Fibroblast of skin of right quadriceps (primary cell): ENCODE measurements at places on chromosomes 7 and 10.

DNA sequence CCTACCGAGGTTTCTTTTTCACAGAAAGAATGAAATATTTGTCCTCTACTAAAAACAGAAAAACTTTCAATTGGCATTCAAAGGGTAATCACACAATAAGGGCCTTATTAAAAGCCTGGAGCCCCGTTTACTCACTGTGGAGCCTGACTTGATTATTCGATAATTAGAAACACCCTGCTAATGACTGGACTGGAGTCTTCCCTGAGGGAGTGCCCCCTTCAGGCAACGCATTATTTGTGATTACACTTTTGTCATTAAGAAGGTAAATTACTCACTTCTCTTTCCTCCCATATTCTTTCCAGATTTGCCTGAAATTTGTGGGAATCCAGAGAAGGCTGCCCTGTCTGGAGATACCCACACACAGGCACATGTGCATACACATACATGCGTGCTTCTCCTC lies 444.2 kb upstream of the NPVF start:
- DNase-seq: no peak

DNA sequence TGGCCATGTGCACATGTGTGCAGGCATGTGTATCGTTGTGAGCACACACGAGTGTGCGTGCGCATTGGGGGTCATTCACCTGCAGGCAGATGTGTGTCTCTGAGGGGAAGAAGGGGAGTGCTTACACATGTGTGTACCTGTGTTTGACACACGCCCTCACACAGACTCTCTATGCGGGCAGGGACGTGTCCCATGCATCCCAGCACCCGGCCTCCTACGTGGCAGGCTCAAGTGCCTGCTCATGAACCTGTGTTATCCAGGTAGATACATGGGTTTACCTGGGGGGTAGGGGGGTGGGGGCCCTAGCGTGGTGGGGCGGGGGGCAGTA lies 18.6 kb downstream of the KCP start:
- no peak for DNase-seq

DNA sequence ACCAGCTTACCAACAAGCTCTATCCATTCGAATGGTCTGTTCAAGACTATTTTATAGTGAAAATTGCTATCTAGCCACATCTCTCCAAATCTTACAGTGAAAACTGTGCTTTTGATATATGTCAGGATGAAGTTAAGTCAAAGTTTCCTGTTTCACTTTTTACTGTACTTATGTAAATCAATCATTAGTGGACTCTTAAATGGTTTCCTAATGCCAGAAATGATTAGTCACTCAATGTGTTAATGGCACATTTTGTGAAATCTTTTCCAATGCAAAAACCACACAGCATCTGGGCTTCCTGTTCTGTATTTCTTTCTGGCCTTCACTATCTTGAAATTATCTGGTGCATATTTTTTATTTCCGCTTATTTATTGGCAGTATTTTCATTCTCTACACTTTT lies 87.3 kb upstream of the STEAP1B start:
- peak; percentile 85 for DNase-seq

GRCh38 chr10:42989481-42989921 lies 87.4 kb upstream of the RET start:
- DNase-seq: no peak

- no peak for DNase-seq
Measured at GRCh38 chr7:53993224-53993623, 549.0 kb upstream of the VSTM2A start.

- no peak for DNase-seq
Measured at GRCh38 chr7:7504910-7505704, 30.6 kb downstream of the COL28A1 start.

GRCh38 chr7:138151731-138152577 lies 75.7 kb downstream of the AKR1D1 start:
- DNase-seq: no peak

GRCh38 chr10:15760681-15761080 lies 41.0 kb upstream of the ITGA8 start:
- DNase-seq: peak; percentile 58

DNA sequence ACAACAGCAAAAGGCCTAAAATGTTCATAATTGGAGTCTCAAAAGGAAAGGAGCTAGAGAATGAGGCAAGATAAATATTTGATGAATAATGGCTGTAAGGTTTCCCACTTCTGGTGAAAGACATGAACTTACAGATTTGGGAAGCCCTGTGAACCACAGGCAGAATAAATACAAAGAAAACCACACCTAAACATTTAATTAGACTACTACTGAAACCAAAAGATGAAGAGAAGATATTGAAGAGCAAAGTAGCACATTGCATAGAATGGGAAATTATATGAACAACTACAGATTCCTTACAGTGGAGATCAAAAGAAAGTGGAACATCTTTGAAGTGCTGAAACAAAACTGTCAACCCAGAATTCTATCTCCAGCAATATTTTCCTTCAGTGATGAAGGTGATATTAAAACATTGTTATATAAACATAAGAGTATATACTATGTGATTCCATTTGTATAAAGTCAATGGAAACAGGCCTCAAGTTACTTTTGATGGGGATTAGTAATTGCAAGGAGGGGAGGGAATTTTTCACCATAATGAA lies 191.3 kb upstream of the KAT6B start:
- DNase-seq: no peak

DNA sequence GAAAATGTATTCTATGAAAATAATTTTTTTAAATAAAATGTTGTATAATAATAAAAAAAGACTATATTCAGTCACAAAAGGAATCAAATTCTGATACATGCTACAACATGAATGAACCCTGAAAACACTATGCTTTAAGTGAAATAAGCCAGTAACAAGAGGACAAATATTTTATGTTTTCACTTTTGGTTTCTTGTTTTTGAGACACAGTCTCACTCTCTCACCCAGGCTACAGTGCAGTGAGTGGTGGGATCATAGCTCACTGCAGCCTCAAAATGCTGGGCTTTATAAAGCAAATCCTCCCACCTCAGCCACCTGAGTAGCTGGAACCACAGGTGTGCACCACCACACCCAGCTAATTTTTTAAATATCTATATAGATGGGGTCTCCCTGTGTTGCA lies 64.2 kb downstream of the CNOT4 start:
- DNase-seq: no peak

DNA sequence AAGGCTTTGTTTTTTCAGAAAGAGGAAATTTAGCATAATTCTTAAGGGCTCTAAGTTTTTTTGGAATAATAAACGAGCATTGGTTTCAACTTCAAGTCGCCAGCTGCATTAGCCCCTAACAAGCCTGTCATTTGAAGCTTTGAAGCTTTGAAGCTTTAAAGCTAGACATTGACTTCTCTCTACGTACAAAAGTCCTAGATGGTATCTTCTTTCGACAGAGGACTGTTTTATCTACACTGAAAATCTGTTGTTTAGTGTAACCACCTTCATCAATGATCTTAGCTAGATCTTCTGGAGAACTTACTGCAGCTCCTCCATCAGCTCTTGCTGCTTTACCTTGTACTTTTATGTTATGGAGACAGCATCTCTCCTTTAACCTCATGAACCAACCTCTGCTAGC lies 79.6 kb upstream of the TMEM72 start:
- no peak for DNase-seq

DNA sequence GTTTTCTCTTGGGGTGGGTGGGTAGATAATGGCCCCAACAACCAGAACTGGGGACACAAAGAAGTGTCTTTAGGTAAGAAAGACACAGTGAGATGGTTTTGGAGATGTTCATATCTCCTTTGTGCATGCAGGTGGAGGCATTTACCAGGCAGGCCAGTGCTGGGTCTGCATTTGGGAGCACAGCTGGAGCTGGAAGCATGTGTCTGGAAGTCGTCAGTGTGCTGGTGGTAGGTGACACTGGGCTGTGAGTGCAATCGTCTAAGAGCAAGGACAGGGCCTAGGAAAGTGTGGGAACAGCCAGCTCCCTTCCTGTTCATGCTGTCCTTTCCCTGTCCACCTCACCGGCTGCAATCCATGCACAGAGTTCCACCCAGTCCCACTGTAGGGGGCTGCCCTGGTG lies 88.3 kb upstream of the ZNF32 start:
- DNase-seq: no peak

DNA sequence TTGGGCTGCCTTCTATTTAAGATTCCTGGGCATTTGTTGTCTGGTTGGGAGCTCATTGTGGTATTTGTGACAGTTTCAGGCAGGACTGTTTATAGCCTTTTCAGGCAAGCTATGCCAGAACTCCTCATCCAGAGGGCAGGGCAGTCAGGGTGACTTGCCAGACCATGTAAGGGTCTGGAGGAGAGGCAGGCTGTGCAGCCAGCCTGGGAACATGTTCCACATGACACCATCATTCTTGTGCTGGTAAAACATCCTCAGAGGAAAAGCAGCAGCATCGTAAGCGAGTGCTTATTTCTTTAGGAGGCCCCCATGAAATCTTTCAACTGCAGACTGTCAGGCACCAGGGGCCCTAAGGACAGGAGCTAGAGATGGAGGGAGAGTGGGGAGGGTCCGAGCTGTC lies 44.0 kb upstream of the SORBS1 start:
- DNase-seq: no peak

GRCh38 chr10:338171-339037 lies 203.1 kb downstream of the ZMYND11 start:
- DNase-seq: no peak

- DNase-seq: peak; percentile 93
Measured at GRCh38 chr10:454860-455259, 234.6 kb downstream of the DIP2C start.

GRCh38 chr10:46224414-46224682 lies 62.4 kb upstream of the ANTXRL start:
- DNase-seq: no peak

DNA sequence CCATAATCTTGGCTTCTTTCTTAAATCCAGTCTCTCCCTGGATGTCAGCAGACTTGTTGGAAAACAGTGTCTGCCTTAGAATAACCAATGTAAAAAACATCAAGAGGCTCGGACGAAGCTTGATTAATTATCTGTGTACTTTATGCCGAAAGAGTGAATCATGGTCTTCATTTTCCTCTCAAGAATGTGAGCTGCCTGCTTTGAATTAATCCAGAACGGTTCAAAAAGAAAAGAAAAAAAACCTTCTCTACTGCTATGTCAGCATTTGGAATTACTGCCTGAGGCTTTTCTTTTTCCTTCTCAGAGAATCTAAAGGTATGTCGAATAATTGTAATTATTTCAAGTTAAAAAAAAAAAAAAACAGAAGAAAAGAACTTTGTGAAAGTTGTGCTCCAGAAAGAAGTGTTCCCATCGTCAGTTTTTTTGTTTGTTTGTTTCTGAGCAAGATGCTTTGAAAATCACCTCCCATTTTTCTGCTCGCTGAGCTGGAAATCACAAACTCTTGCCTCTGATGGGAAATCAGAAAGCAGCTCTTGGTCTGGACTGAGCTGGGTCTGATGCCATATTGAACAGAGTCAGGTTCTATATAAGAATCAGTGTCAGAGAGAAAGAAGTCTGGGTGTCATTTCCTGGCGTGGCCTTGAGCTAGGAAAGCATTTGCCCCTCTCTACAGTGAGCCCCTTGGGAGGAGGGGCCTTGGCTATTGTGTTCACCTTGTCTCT lies 20.2 kb downstream of the PLPP4 start:
- DNase-seq: peak; percentile 83

DNA sequence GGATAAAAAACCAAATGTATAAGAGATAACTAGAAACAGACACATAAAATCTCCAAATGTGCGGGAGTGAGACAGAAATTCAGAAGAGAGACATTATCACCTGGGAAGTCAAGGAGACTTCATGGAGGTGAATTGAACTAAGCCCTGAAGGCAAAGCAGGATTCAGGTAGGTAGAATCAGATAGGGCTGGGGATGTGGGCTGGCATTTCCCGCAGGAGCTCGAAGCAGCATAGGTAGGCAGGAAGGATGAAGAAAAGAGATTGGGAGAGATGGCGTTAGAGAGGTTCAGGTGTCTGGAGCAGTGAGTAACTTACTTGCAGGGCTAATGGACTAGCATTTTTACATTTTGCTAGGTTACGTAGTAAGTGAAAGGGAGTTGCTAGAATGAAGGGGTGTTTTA lies 58.2 kb upstream of the NRP1 start:
- no peak for DNase-seq

GRCh38 chr10:45602082-45602730 lies 70.4 kb downstream of the ZFAND4 start:
- DNase-seq: peak; percentile 17

DNA sequence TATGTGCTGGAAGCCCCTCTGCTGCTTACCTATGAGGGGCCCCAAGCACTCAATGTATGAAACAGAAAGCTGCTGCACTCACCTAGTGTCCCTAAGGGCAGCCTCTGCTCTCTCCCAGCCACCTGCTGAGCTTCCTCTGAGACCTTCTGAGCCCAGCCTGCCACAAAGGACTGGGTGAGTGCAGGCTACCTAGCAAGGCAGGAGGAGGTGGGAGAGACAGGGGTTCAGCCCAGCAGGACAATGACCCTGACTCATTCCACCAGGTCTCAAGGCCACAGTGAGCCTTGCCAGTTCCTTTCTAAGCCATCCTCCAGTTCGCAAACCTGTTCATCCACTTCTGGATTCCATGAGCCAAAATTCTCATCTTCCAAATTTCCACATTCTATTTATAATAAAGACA lies 16.3 kb downstream of the VOPP1 start:
- DNase-seq: no peak

DNA sequence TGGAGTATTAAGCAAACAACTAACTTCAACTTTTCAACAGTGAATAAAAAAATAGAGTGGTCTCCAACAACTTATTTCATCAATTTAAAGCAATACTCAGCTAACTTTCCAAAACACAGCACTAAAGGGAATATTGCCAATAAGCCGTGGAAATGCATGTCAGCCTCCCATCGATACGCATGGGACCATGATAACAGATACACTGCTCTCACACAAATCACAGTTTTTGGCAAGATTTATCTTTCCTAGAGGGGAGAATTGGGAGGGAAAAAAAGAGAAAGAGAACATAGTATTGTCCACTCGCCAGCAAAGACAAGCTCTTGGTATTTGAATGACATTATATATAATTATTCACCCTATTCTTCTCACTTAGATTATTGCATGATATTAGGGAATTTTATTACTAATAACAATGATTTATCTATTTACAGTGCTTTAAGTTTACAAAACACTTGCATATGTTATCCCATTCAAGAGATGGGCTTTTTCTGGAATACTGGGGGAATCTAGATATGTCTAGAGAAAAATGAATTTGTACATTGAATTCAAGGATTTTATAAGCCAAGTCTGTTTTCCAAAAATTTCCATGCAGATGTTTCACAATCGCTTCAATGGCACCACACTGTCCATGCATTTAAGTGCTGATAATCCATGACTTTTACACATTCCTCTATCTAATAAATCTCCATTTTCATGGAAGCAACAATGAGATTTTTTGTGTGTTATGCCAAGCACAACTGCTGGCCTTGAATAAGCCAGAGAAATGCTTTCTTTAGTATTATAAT lies 194.0 kb upstream of the MGMT start:
- DNase-seq: no peak

- DNase-seq: peak; percentile 69
Measured at GRCh38 chr7:151705636-151706276, 171.2 kb downstream of the PRKAG2 start.

GRCh38 chr7:145848691-145849090 lies 267.9 kb upstream of the CNTNAP2 start:
- DNase-seq: peak; percentile 3
